ENCODE measurements at places on chromosomes 13 and 19.

DNA sequence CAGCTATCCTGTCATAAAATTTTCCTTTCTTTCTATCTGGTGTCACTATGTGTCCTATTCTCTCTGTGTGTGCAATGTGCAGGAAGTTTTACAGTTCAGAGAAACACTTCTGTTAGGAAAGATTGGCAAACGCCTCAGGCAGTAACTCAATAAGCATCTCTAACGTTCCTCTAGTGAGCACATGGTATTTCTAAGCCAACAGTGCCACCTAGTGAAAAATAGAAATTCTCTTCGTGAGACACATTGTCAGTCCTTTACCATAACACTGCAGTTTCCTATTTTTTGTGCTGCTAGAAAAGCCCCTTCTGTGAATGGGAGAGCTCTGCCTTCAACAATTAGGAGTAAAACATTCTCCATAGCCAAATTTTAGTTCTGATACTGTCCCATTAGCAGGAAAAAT is 50.7 kb downstream of the ZNF723 start:
- DNase-seq: no peak

DNA sequence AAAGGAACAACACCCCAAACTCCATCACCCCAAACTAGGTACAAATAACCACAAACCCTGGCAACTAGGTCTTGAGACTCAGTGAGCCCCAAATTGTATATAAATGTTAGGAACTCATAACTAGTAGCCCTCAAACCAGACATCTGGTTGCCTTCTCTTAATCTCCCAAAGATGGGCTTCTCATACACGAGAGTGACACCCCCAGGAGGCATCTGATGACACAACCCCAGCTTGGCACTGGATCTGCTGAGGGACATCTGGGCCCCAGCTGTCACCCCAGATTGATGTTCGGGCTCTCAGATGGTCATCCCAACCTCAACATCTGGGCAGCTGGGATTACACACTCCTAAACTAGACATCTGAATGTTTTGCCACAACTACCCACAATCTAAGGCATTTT is 14.8 kb downstream of the RABAC1 start:
- no peak for DNase-seq

DNA sequence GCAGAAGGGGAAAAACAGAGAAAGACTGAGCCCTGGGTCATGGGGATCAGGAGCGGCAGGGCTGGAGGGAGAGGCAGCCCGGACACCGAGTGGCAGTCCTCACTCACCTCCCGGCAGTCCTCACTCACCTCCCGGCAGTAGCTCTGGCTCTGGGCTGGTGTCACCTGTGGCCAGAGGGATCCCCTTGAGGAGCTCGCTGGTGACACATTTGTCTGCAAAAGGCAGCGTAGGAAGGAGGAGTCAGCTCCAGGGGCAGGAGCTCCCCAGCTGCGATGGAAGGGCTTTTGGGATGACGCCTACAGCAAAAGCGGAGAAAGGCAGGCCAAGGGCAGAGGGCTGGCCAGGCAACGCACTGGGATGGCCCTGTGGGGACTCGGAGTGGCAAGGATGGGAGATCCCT is 739 bp downstream of the EIF3G start:
- DNase-seq: no peak

DNA sequence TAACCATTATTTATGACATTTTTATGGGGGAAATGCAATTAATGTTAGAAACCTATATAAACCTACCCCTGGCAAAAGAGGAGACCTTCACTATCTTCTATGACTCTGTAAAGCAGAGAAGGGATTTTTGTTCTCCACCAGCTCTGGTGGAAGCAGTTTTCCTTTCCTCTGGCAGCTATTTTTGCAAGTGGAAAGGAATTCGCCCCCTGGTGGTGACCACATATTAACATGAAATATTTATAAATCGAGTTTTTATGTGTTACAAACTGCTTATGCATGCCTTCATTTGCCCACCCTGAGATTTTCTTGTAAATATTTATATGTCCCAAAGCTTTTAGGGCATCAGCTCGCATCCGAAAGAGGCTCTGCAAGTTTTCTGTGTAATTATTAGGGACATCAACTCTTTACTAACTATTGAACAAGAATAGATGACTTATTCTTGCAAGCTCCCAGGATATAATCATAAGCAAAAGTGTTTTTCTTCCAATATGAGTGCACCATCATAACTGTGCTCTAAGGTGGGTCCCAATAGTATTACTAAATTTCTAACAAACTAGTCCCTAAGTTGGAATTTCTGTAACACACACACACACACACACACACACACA is 62.4 kb downstream of the SERTM1 start:
- no peak for DNase-seq

DNA sequence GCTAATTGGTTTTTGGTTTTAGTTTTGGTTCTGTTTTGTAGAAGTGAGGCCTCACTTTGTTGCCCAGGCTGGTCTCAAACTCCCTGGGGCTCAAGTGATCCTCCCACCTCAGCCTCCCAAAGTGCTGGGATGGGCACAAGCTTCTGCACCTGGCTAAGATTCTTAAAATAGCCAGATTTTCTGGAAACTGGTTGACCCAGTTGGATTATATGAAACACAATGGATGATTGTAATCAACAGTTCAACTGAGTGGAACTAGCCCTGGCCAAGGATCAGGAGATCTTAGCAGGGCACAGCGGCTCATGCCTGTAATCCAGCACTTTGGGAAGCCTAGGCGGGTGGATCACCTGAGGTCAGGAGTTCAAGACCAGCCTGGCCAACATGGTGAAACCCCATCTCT is 29.6 kb upstream of the MRI1 start:
- DNase-seq: no peak

- DNase-seq: no peak
These were observed 2.3 kb downstream of the FUT2 start for GRCh38 chr19:48698046-48698445.

- DNase-seq: no peak
These were observed 15.5 kb upstream of the KCNN1 start for GRCh38 chr19:17951157-17951989.

DNA sequence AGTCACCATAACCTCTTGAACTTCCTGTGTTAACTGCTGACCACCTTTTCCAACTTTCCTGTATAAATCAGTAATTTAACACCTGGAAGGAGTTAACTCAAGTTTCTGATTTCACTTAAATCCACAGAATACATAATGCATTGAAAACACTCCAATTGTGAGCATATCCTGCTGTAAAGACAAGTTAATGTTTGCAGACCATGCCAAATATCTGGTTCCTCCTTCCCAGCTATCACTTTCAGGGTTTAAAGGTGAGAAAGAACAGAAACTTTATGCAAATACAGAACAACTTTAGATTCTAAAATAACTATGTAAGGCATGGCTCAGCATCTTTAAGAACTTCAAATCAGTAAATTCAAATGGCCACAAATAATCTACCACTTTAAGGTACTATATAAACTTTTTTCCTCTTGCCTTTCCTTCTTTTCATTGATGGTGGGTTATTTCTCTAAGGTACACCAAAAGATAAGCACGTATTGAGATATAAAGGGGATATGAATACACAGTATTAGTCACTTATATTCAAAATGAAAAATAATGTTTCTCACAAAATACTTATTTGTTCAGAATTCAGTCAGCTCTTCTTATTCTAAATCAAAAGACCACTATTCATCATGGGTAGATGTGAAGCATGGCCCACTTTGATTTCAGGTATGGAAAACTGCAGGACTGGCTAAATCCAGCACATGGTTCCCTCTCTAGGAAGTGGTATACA is 6.6 kb upstream of the TPTE2 start:
- DNase-seq: no peak

DNA sequence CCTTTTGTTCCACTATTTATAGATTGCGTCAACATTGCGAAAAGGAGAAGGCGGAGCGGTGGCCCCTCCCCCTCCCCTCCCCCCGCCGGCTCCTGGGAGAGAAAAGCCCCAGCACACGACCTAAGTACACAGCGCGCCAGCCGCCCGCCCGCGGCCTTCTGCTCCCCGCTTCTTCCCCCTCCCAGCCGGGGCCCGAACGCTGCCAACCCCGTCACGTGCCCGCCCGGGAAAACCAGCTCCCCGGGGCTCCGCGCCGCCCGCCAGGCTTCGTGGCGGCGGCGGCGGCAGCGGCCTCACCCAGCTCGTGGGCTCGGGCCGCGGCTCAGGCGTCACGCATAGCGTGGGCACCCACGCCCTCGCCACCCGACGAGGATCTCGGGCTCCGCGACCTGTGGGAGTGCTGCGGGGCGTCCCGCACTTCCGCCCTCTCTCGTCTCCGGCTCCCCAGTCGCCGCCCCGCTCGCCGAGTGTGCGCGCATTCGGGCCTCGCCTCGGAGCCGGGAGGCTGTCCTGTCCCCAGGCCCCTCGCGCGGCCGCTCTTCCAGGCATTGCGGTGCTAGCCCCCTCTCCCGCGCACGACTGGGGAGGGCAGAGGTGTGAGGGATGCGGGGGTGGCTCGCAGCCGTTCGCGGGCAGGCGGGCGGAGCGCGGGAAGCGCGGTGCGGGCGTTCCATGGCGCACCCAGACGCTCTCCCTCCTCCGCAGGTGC is 110.5 kb downstream of the KCNRG start:
- peak; percentile 83 for DNase-seq

- peak; percentile 80 for DNase-seq
These were observed 32.5 kb downstream of the MCF2L start for GRCh38 chr13:113001241-113002140.

DNA sequence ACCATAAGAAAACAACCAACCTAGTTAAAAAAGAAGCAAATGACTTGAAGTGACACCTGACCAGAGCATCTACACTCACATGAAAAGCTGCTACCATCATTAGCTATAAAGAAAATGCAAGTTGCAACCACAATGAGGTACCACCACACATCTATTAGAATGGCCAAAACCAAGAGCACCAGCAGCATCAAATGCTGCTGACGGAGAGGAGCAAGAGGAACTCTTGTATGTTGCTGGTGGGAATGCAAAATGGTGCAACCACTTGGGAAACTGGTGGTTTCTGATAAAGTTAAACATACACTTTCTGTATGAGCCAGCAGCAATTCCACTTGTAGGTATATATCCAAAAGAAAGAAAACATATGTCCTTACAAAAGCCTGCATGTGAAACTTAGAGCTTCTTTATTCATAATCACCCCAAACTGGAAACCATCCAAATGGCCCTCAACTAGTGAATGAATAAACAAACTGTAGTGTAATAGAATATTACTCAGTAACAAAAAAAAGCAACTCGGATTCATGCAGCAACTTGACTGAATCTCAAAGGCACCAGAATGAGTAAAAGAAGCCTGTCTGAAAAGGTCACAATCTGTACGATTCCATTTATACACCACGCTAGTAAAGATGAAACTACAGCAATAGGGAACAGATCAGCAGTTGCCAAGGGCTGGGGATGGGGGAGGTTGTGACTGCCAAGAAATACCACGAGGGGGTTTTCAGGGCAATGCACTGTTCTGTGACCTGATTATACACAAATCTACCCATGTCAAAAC is 60.9 kb upstream of the RANBP3 start:
- no peak for DNase-seq

DNA sequence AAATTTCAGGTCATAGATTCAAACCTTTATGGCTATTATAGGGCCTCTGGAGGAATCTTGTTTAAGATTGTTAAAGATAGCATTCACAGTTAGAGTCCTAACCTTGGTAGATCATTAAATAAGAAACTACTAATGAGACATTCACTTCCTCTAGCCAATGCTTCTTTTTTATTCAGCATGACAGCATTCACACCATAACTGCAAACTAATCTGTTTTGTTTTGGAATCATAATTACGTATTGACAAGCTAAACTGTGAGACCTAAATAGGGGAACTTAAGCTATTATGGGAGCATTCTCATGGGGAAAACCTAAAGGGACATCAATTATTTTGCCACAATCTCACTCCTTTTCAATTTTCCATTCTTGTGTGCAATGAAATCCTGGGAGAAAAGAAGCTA is 653.8 kb downstream of the PCDH9 start:
- DNase-seq: no peak

DNA sequence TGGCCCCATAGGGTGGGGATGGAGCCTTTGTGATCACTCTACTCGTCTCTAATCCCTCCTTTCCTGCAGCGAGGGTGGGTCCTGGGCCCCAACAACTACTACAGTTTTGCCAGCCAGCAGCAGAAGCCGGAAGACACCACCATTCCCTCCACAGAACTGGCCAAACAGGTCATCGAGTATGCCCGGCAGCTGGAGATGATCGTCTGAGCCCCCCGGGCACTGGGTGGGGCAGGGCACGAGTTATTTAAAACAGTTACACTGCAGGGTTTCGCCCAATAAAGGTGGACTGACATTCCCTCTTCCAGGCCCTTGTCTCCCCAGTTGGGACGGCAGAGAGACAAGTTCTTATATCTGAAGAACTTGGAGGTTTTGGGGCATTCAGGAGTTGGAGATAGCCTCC is 4.7 kb downstream of the GGN start:
- DNase-seq: no peak

DNA sequence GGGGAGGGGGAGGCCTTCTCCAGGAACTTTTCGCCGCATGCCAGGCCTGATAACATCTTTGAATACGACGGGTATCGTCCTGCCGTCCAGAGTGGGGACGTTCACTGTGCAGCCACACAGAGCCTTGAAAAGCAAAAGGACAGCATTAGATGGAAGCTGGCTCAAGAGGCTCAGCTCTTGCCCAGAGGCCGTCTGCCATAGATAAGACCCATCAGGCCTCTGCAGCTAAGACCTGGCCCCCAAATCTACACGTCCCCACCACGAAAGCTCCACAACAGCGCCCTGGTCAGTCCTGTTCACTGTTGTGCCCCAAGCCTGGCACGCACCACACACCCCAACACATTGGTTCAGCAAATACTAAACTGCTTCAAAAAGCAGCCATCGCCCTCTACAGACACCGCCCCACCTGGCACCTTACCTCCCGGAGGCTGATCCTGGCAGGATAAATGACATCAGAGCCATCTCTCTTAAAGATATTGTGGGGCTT is 2.1 kb downstream of the DNAJB1 start:
- no peak for DNase-seq

- no peak for DNase-seq
These were observed 808.9 kb downstream of the DIAPH3 start for GRCh38 chr13:59354665-59355369.

DNA sequence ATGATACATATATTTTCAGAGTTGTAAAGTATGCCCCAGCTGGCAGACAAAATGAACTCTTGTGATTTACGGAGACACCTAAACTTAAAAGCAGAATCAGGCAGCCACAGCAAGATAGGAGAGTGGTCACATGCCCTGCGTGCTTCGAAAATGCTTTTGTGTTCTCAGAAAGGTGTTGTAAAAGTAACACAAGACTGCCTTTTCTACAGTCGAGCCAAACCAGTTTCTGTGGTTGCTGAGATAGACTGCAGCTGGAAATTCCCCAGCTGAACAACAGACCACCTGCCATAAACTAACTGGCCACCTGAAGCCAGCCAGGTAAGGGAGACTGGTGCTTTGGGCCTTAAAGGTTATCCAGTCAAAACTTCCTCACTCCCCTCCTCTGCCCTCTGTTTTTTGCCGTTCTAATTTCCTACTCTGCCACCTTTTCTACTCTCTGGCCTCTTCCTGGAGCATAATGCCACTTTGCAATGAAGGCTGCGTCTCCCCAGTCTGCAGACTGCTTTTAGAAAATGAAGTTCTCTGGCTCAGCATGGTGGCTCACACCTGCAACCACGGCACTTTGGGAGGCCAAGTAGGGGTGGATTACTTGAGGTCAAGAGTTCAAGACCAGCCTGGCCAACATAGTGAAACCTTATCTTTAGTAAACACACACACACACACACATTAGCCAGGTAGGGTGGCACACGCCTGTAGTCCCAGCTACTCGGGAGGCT is 381.2 kb upstream of the SLITRK1 start:
- no peak for DNase-seq
